ENCODE measurements at places on chromosomes 1 and 21. TPM values are rescaled to one million over a fixed set of nuclear protein-coding genes. Genes with fewer than 3 reads are reported as not detected.

The KCNK1 gene
- polyA plus RNA-seq = 31.4 TPM

The OR2AK2 gene
- not detected for polyA plus RNA-seq

The MTFR1L gene
- polyA plus RNA-seq = 81.4 TPM

The BTG2 gene
- polyA plus RNA-seq = 117 TPM

The TOR3A gene
- polyA plus RNA-seq = 23.4 TPM

The MMEL1 gene
- 1.3 TPM for polyA plus RNA-seq

The PGLYRP4 gene
- polyA plus RNA-seq = not detected

The IGSF3 gene
- polyA plus RNA-seq = 25.4 TPM

The RAB13 gene
- 69.0 TPM for polyA plus RNA-seq

The LRRC39 gene
- not detected for polyA plus RNA-seq

The SLAMF9 gene
- polyA plus RNA-seq = not detected

The KCNE2 gene
- polyA plus RNA-seq = not detected

The CD5L gene
- 1.9 TPM for polyA plus RNA-seq

The LCE2A gene
- polyA plus RNA-seq = not detected

The PLXNA2 gene
- 5.7 TPM for polyA plus RNA-seq

The XKR8 gene
- polyA plus RNA-seq = 3.2 TPM

The MYBPH gene
- polyA plus RNA-seq = not detected

The NECTIN4 gene
- not detected for polyA plus RNA-seq

The MTARC1 gene
- polyA plus RNA-seq = 51.3 TPM

The RGS2 gene
- 10.7 TPM for polyA plus RNA-seq

The FCRLA gene
- 0.58 TPM for polyA plus RNA-seq

The GIPC2 gene
- 0.19 TPM for polyA plus RNA-seq

The KRTAP12-2 gene
- polyA plus RNA-seq = not detected

The PTP4A2 gene
- 165 TPM for polyA plus RNA-seq

The GPR3 gene
- polyA plus RNA-seq = 2.7 TPM

Measured in brain (organoid and tissue), 16 donors.